ENCODE measurements at places on chromosomes 1 and 21.

DNA sequence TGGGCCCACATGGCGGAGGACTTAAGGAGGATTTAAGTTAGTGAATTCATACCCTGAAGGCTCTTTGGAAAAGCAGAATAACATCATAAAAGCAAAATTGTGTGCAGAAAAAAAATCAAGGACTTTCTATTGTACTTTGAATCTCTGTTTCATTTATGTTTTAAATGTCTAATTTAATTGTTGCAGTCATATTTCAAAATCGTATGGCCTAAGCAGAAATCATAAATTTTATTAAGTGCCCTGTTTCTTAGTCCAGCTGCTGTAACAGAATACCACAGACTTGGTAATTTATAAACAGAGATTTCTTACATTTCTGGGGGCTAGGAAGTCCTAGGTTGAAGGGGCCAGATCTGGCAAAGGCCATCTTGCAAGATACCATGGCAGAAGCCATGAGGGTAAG lies 555.6 kb downstream of the LTN1 start:
- DNase-seq, result no peak

- peak; percentile 78 for DNase-seq
Measured at GRCh38 chr1:37811027-37811655, 3.1 kb upstream of the YRDC start.

- DNase-seq, result no peak
Measured at GRCh38 chr1:30520476-30520875, 202.9 kb downstream of the MATN1 start.

- no peak for DNase-seq
Measured at GRCh38 chr1:19569786-19570185, 74.3 kb upstream of the NBL1 start.

DNA sequence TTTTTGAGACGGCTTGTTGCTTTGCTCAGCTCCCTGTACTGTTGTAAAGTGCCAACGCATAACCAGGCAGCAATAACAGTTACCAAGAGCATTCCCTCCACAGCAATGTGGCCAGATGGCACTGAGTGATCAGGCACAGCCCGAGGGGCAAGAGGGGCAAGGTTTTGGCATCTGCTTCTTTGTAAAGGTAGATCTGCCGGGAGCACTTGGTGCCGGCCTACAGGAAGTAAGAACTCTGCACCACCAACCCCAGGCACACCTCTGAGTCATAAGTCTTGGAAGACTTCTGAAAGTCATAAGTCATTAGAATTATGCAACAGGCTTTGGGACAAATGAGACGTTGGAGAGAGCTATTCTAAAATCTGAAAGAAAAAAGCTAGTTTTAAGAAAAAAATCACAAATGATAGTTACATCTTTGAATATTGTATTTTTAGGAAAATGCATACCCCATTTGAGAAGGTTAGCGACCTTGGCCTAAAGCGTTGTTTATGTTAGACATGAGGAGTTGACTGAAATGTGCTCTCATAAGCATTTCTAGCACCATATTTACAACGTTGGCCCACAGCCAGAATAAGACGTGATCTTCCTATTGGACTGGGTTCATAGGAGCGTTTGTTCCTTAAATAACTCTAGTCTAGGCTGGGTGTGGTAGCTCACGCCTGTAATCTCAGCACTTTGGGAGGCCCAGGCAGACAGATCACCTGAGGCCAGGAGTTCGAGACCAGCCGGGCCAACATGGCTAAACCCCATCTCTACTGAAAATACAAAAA lies 37.7 kb upstream of the MAP10 start:
- no peak for DNase-seq

DNA sequence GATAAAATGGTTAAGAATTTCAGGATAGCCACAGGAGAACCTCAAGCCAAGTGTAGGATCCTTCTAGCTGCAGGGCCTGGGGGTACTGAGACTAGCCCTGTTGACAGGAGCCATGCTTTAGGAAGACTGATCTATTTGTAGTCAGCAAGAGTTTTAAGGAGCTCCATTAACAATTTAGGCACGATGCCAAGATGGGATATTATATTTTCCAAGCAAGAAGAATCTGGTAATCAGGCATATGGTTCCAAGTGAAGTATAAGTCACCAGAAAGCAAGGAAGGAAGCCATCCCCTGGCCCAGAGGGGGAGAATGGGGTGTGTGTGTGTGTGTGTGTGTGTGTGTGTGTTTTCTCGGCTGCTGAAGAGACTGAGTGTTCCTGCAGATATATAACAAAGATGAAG lies 7.0 kb downstream of the IFNAR2 start:
- DNase-seq, result no peak

DNA sequence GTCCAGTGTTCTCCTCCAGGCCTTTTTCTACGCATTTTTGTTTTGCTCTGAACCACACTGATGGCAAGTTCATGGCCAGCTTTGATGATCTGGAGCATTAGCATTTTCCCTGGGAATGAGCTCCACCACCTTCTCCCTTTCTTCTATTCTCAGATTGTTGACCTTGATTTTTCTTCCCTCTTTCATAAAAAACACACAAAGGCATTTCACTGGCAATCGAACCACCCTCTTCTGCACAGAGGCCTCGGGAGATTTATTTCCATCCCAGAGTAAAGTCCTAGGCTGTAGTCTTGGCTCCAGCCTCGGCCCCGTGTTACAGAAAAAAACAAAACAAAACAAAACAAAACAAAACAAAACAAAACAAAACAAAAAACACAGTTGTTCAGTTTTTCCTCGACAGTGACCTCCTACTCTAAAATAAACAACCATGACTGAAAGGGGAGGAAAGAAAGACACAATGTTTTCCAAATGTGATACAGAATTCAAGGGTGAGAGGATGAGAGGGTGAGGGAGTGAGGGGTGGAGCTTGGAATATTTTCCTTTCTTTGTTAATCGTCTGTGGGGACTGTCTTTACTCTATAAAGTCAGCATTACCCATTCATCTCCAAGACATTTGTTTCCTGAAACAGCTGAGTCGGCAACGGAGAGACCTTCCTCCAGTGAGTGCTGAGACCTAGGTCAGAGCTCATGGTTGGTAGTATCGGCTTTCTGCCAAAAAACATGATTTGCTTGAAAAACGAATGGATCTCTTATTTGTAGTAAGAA lies 29.8 kb upstream of the RNF186 start:
- DNase-seq, result no peak

- no peak for DNase-seq
Measured at GRCh38 chr1:180773210-180773865, 139.4 kb upstream of the KIAA1614 start.

DNA sequence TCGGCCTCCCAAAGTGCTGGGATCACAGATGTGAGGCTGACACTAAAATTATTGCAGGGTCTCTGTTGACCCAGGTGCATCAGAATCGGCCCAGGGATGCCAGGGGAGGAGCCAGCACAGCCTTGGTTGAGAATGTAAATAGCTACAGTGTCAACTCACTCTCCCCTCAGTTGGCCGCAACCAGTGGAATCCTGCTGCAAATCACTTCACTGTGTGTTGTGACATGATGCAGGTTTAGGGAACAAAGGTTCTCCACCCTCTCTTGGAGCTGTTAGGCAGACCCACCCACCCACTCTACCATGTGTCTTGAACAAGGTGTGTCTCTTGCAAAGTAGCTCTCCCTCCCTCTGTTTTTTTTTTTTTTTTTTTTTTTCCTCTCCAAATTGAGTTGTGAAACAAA lies 60.5 kb upstream of the SOD1 start:
- DNase-seq, result no peak

GRCh38 chr1:2595261-2595811 lies 8.8 kb downstream of the PRXL2B start:
- no peak for DNase-seq

GRCh38 chr1:228937851-228938536 lies 202.7 kb downstream of the RHOU start:
- no peak for DNase-seq

- DNase-seq, result no peak
Measured at GRCh38 chr1:210687582-210688279, 359.0 kb downstream of the HHAT start.

GRCh38 chr21:43728467-43729390 lies 9.8 kb downstream of the PDXK start:
- DNase-seq, result peak; percentile 90

GRCh38 chr1:38815903-38816627 lies 43.5 kb downstream of the RRAGC start:
- peak; percentile 36 for DNase-seq

DNA sequence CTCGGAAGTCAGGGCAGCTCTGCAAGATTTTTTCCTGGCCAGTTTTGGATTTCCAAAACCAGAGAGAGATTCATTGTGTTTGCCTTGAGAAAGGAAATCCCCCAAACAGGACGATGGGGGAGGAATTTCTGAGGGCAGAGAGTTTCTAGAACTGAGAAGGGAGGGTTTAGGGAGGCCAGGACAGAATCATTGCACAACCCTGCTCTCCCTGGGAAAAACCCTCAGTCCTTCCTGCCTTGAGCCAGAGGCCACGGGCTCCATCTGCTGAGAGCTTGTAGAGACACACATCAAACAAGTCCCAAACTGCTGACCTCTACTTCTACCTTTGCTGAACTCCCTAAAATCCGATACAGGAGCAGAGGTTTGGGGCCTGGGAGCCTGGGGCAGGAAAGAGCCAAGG lies 99.7 kb downstream of the NMNAT2 start:
- DNase-seq, result no peak

GRCh38 chr1:61375082-61375880 lies 292.9 kb downstream of the NFIA start:
- DNase-seq, result no peak

GRCh38 chr1:230124186-230125128 lies 57.4 kb downstream of the GALNT2 start:
- no peak for DNase-seq

DNA sequence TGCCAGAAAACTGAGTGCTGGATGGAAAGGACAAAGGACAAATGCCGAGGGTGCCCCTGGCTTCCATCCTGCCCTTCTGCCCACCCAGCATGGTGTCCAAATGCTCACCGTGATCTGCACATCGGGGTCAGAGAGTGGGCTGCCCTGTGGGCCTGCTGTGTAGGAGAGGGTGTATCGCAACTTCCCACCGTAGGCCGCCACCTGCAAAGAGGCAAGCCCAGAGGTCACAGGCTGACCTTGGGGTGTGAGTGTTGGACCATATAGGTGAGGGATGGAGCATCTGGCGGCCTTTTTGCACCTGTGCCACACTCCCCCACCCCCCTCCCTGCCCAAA lies 53.5 kb downstream of the LDLRAD2 start:
- DNase-seq, result no peak

DNA sequence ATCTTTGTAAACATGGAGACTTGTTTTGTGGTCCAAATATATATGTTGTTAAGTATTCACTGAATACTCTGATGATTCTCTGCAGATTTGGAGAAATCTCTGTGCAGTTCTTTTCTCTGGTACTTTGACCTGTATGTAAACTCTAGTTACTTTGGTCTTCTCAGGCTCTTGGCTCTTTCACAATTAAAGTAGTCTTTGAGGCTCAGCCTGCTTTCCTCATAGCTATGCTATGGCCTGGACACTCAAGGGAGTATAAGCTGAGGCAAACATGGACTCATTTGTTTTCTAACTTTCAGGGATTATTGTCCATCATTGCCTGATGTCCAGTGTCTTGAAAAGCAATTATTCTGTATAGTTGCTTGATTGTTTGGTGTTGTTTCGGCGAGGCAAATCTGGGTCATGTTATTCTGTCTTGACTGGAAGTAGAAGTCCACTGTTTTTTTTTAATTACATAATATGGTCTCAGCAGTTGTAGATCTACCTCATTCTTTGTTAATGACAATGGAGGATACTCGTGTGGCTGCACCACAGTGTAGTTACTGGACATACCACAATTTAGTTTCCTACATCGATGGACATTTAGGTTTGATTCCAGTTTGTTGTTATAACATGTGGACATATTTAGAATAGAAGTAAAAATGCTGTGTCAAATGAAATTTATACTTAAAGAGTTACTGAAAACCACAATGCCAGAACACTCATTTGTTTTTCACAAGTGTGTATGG lies 9.2 kb downstream of the PTBP2 start:
- DNase-seq, result no peak

DNA sequence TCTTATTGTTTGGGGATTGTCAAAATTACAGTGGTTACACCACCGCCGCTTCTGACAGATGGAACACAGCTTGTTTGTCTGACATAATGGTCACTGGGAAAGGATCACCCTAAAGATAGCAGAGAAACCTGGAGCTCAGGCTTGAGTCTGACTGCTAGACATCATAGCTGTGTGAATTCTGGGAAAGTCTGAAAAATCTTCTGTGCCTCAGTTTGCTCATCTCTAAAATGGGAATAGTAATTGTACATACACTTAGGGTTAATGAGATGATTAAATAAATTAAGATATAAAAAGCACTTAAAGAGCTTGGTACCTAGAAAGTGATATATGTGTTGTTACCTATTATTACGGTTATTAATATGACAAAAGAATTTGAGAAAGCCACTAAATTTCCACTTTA lies 39.7 kb upstream of the NRIP1 start:
- no peak for DNase-seq

GRCh38 chr1:61487801-61488200 lies 237.1 kb downstream of the TM2D1 start:
- DNase-seq, result no peak

DNA sequence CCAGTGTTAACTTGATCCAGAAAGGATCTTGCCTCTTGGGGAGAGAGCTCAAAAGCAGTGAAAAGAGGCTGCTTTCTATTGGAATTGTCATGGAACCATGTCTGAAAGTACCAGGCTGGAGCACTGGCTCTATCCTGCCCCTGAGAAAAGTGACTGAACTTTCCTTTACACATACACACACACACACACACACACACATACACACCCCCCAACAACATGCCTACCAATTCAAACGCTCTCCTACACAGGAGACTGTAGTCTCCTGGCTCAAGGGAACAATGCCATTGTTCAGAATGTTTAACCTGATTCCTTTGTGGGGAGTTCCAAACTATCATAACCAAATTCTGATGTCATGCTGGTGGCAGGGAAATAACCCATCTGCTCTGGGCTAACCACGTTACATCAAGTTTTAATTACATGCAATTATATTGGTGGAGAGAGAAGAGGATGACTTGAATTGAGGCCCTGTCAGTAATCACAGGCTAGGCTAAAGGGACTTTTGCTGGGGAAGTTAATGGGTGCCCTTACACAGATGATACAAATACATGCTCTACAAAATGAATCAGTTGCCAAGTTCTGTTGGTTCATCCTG lies 52.3 kb upstream of the DUSP10 start:
- DNase-seq, result no peak

- no peak for DNase-seq
Measured at GRCh38 chr21:46613391-46613790, 8.5 kb upstream of the S100B start.
